ENCODE measurements at places on chromosomes 13 and 19.

- no peak for DNase-seq
These were observed 476.2 kb downstream of the KLF12 start for GRCh38 chr13:73657821-73658540.

DNA sequence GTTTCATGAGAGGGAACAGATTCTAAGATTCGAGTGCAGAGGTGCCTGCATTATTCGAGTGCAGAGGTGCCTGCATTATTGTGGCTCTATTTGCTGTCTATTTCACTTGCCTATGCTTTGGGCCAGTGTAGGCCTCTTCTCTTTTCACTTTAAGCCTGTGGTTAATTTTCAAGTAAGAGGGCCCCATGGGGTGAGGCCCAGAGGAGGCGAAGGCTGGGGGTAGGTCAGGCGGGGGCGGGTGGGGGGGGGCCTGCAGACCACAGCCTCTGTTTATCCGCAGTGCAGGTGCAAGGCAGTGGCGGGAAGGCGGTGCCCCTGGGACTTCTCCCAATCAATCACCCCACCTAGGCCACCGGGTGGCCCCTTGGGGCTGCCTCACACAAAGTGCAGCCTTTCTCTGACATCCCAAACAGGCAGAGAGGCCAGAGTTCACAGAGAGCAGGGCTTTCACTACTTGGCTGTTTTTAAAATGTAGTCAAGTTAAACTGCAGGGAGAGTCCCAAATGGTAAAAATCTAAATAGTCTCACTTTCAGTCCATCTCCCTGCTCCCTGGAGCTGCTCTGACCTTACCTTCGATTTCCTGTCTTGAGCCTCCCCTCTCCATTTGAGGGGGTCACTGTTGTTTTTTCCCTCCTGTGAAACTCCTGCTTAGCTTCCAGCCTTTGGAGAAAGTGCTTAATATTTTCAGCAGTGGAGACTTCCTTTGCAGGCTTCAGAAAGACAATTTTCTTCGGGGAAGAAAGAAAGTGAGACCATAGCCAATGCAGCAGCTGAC, 249.0 kb downstream of the DLEU7 start:
- DNase-seq = no peak

DNA sequence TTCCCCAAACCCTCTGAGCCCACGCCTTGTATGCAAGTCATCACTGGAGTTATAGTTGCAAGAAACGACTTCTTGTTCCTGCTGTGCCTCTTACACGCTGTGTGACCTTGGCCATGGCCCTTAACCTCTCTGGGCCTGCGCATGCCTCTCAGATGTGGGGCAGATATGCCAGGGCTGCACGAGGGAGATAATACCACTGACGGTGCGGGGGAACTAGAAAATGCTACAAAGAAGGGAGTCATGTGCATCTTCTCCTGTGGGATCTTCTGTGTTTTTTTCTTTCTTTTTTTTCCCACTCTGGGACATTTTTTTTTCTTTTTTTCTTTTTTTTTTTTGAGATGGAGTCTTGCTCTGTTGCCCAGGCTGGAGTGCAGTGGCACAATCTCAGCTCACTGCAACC, 4.3 kb upstream of the SAMD1 start:
- no peak for DNase-seq

DNA sequence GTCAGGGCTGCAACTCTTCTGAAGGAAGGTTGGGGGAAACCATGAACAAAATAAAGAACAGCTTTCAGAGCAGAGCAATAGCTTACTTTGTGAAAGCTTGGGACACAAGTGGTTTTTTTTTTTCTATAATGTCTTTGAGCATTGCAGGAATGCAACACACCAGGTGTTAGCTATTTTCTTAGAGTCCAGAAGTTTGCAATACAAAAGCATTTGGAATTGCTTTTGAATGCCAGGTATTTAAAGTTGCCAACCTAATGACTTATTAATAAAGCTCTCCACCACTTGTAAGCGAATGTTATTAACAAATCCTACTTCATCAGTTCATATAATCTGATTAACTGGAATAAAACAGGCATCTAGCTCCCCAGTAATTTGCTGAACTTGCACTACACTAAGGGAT, 172.6 kb downstream of the NUFIP1 start:
- no peak for DNase-seq

- DNase-seq = no peak
These were observed 669.6 kb downstream of the UQCRFS1 start for GRCh38 chr19:28543244-28543776.

- no peak for DNase-seq
These were observed 1347.3 kb downstream of the PCDH9 start for GRCh38 chr13:65882810-65883209.

DNA sequence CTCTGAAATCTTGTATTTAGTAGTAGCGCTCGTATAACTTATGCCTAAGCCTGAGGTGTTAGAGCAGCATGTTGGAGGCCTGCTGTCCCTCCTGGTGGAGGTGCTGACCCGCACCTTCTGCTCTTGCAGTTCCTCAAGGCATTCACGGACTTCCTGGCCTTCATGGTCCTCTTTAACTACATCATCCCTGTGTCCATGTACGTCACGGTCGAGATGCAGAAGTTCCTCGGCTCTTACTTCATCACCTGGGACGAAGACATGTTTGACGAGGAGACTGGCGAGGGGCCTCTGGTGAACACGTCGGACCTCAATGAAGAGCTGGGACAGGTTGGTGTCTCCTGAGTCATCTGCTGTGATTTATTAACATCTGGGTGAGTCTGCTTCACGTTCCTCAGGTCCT, 136.7 kb downstream of the ATP11A start:
- DNase-seq = no peak

DNA sequence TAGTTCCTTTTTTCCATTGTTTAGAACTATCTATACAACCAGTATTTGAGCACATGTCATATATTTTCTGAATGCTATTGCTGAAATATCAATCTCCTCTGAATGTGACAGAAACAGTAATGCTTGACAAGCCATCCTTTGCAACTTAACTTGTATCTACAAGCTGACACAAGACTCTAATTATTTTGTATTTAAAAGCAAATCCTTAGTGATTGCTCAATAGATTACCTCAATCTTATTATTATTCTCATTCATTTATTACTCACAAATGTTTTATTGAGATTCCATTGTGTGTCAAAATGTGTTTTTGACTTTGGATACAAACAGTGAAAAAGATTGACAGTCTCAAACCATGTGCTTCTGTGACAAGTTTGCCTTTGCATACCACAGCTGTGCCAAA, 787.8 kb upstream of the PRR20A start:
- DNase-seq = no peak

DNA sequence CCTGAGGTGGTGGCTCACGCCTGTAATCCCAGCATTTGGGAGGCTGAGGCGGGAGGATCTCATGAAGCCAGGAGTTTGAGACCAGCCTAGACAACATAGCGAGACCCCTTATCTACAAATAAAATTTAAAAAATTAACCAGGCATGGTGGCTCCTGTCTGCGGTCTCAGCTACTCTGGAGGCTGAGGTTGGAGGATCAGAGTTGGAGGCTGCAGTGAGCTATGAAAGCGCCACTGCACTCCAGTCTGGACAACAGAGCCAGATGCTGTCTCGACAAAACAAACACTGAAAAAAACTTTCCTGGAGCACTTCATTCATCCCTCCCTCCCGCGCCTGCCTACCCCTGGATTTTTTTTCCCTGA, 665 bp upstream of the ATG4D start:
- DNase-seq = no peak

DNA sequence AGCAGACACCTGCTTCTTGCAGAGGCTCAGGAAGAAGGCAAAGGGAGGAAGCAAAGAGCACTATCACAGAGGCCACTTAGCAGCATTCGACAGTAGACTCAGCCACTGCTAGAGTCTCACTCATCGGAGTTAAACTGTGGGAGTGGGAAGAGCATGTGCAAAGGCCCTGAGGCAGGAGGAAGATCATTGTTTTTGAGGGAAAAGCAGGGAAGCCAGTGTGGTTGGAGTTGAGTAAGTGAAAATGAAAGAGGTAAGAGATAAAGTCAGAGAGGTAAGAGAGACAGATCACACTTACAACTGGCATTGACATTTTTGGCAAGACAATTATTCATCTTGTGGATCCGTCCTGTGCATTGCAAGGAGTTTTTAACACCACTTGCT, 41.1 kb upstream of the CEACAM20 start:
- DNase-seq = no peak

- DNase-seq = no peak
These were observed 22.9 kb downstream of the ITM2B start for GRCh38 chr13:48255954-48256353.

DNA sequence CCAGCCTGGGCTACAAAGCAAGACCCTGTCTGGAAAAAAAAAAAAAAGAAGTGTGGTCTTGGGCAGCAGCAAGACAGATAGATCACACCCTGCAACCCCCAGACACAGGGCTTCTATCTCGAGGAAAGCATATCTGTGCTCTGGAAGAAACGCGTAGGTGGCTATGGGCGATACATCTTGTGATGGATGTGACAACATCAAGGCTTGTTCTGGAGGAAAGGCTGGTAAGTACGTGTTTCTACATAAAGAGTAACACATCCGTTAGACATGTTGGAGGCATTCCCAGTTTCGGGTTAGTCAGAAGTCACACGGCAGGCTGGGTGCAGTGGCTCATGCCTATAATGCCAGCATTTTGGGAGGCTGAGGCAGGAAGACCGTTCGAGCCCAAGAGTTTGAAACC, 6.6 kb upstream of the DHDH start:
- no peak for DNase-seq

- DNase-seq = peak; percentile 13
These were observed 34.3 kb downstream of the ZNF536 start for GRCh38 chr19:30406220-30407067.

DNA sequence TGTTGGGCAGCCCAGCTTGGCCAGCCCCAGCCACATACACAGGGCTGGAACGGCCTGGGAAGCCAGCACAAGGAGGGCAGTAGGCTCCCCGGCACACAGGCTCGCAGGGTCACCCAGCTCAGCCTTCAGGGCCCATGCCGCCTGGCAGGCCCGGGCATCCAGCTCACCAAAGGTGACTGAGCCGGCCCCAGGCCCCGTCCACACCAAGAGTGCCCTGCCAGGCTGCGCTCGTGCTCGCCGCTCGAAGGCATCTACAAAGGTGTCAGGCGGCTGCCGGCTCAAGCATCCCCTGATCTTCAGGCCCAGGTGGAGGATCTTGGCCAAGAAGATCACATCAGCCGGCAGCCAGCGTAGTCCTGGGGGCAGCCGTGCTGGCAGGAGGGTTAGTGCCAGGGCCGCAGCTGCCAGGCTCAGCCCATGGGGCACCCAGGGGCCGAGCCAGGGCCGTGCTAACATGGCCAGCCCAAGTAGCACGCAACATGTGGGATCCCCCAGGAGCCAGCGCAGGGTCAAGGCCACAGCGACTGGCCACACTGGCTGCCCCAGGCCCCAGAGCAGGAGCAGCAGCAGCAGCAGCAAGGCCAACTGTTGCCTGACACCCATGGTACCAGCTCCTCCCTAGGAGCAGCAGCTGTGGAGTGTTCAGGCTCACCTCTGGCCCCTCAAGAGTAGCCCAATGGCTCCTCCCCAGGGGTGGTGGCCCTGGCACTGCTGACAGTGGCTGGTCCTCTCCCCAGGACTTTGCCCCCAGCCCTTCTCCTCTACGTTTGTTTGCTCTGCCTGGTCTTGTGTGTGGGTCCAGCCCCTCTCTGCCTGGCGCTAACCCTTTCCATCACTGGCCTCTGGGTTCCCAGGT, at the start of gene SLC27A5:
SLC27A5 (minus strand) TSS at position 640 of the 856 bp plus-strand sequence; CDS start at position 603, 37 bp downstream.
- DNase-seq = no peak

DNA sequence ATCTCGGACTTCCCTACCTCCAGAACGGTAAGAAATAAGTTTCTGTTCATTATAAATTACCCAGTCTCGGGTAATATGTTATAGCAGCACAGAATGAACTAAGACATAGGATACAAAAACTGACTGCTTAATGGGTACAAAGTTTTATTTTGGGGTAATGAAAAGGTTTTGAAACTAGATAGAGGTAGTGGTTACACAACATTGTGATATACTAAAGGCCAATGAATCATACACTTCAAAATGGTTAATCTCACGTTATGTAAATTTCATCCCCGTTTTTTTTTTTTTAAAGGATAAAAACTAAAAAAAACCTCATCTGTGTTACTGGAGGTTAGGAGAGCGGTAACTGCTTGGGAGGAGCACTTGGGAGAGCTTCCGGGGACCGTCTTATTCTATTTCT, 23.5 kb downstream of the AKT2 start:
- DNase-seq = no peak

GRCh38 chr13:43991773-43992201, 112.1 kb downstream of the LACC1 start:
- DNase-seq = no peak

Measured in iPS DF 6.9 (cell line).